Stimulated activated CD4-positive, alpha-beta T cell treated with anti-CD3 and anti-CD28 coated beads, Interleukin-12 subunit alpha, Interleukin-12 subunit beta, amount 100 ng/mL, for 24 hours (primary cell): ENCODE measurements at places on chromosomes 1 and 21.

DNA sequence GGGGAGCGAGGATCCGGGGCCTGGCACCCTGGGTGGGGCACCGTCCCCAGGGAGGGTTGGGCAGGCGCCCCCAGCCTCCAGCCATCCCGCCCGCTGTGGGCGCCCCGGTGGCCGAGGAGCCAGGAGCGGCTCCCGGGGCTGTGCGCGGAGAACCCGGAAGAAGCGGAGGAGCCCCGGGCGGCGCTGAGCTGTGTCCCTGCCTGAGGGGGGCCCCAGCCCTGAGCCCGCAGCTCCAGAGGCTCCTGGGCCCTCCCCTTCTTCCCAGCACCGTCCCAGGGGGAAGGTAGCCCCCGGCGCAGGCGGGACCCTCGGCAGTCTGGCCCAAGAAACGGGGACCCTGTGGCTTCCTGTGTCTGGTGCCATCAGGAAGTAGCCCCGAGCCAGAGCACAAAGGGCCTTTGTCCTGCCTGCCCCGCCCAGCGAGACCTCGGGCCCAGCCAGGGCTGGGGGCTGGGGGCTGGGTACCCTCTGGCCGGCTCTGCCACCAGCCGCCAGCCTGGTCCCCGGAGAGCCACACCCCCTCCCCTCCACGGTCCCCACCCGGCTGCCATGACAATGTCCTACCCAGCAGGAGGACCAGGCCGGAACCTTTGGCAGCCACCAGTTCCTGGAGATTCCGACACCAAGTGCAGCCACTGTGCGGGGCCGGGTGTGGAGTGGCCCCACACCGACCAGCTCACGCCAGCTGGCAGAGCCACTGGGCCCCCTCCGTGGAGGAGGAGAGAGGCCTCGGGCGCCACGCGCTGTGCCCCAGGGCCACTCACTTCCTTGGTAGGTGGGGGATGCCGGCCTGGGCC is 15.6 kb upstream of the TTLL10 start:
- no peak for DNase-seq

DNA sequence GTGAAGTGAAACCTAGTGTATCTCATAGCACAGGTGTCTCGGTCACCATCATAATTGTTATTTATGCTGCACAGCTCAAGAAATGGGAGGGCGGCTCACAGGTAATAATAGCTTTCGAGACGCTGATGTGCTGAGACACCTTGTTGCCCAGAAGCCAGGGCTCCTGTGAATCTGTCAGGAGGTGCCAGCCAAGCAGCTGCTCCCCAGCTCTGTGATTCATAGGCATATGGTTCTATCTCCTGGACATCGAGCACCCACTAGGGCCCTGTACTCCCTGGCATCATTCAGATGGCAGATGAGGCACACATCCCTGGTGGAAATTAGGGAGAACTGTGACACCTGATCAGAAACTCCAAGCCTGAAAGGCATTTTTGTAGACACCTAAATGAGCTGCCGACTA is 53.5 kb downstream of the SYT6 start:
- no peak for DNase-seq

- DNase-seq: no peak
Measured at GRCh38 chr1:28290851-28291250, 31.5 kb downstream of the SESN2 start.

- peak; percentile 2 for DNase-seq
Measured at GRCh38 chr1:165257969-165258459, 98.5 kb downstream of the LMX1A start.

GRCh38 chr1:29032841-29033240 is 90.9 kb downstream of the TMEM200B start:
- no peak for DNase-seq

GRCh38 chr1:143643148-143643885 is 328.5 kb downstream of the FAM72C start:
- DNase-seq: no peak

DNA sequence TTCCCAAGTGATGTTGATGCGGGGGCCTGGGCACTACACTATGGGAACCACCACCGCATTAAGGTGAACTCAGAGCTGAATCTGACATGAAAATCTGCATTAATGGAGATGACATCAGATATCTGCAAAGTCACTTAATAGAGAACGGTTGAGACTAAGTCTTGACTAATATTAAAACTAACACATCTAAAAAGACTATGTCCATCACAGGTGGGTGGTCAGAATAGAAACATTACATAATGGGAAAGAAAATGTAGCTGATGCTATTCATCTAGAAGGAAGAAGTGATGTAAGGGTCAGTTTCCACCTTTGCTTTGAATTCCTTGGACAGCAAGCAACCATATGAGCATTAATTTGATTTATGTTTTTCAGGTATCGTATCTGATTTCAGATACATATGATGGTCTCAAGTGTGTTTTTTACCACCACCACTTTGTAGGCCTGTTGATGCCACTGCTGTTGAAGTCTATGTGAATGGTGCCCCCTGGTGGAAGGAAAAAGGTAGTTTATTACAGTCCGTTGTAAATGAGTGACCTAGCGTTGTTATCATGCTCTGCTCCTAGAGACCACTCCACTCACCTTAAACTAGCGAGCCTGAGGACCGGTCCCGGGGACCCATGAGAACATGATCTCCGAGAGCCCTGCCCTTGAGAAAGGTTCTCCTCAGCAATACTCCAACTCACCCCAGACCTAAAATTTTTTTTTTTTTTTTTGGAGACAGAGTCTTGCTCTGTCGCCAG is 73.5 kb downstream of the BACH1 start:
- no peak for DNase-seq

GRCh38 chr1:153849487-153850185 is 73.1 kb downstream of the GATAD2B start:
- no peak for DNase-seq

- no peak for DNase-seq
Measured at GRCh38 chr1:218585511-218586184, 240.5 kb downstream of the TGFB2 start.
